Activated CD4-positive, alpha-beta T cell treated with anti-CD3 and anti-CD28 coated beads, Interleukin-2, amount 50 U/mL, for 1 hour (primary cell): ENCODE measurements at places on chromosomes 5 and 9.

- DNase-seq = no peak
These were observed 44.7 kb downstream of the GOLM1 start for GRCh38 chr9:86054695-86055094.

DNA sequence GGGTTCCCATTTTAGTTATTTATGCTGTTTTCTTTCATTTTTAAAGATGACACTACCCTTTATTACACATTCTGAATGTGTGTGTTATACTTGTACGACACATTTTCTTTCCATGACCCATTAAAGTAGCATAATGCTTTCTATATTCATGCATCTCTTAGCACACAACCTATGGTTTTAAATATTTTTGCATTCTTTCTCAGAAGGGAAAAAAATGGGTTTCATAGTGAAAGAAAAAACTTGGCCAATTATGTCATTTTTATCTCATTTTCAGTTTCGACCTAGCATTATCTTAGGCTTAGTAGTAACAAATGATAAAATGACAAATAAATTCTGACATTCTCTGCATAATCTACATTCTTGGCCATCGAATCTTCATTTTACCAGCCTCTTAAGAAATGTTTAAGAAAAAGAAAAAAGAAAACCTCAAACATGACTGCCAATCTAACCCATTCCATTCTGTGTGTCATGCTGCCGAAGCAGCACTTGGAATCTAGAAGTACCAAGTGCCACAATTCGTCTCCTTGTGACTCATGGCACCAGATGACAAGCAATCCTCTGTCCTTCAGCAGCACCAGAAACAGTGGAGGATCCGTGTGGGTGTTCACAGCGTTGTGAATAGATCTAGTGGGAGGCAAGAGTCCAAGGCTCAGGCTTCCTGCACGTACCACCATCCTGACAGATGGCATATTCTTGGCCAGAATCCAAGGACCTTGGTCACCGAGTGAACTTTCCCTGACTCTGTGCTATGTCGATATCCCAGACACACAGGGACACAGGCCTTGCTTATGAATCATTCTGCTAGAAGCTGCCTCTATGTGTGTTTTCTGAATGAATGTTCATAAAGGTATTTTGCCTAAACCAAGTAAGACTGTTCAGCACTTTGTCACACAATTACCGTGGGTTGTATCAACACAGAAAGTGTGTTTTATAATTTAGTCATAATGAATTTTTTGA, 502.7 kb downstream of the NR2F1-AS1 start:
- DNase-seq = no peak

- DNase-seq = no peak
These were observed 131.0 kb upstream of the SPRY4 start for GRCh38 chr5:142455856-142456255.

DNA sequence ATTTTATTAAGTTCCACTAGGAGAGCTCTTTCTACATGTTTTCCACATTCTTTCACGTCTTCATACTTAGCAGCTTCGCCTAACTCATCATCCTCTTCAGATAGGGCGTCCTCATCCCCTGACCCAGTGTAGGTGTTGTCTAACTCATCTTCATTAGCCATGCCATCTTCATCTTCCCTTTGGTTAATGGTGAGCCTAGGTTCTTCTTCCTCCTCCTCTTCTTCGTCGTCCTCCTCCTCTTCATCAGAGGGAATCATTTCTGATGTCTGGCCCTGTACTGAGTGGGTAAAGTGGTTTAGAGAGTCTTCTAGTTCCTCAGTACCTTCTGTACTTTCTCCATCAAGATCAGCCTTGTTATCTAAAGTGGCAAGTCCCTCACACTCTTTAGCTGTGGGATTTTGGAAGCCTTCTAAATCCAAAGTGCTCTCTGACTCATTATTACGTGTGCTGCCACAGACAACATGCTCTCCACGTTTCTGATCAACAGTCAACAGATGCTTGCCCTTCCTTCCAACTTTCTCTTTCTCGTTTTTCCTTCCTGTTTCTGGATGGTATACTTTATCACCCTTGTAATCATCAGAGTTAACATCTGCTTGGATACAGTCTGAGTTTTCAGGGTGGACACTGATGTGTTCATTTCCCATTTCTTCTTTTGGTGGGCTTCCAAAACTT, 31.1 kb downstream of the TUT7 start:
- no peak for DNase-seq

DNA sequence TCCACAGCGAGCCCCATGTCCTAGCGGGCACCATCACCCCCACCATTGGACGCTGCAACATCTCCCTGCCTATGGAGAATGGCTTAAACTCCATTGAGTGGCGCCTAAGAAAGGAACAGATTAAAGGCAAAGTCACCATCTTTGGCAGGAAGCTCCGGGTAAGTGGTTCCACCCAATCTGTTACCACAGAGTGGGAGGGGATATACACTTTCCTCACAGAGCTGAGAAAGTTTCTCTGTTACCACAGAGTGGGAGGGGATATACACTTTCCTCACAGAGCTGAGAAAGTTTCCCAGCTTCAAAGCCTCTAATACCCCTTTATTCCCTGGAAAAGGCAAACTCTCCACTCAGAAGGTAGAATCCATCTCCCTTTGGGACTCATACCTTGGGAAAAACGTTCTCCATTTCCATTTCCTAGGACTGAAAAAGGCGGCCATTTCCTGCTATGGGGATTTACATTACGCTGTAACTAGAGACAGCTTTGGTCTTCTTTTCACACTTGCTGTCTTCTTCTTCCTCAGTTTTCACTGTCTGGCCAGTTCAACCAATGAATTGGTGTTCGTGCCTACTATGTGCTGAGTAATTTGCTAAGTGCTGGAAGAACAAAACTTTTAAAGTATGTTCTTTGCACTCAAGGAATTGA, 63.4 kb upstream of the WWC1 start:
- DNase-seq = no peak

DNA sequence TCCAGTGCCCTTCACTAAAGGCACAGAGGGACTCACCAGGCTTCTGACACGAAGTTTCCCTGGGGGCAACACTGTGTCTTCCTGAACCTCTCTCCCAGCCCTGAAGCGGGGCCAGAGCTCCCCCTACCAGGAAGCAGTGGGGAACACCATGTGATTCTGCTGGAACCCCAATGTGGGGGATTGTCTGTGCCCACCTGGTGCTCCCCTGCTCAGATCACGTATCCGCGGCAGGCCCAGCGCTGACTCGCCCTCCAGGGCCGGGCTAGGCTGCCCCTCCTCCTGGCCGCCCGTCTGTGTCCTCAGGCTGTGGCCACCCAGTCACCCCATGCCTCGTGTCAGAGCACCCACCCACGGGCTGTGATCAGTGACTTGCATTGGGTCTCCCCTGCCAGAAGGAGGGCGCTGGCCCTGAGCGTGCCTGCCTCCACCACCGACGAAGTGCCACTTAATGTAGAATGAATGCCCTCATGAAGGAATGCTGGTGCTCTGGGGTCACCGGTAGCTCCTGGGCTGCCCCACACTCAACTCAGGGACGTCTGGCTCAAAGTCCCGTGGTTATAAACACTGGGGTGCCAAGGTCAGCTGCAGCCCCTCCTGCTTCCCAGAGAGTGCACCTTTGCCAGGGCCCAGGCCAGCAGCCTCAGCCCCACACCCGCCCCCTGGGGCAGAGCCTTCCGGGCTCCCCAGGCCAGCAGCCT, 22.1 kb downstream of the SARDH start:
- DNase-seq = peak; percentile 46

DNA sequence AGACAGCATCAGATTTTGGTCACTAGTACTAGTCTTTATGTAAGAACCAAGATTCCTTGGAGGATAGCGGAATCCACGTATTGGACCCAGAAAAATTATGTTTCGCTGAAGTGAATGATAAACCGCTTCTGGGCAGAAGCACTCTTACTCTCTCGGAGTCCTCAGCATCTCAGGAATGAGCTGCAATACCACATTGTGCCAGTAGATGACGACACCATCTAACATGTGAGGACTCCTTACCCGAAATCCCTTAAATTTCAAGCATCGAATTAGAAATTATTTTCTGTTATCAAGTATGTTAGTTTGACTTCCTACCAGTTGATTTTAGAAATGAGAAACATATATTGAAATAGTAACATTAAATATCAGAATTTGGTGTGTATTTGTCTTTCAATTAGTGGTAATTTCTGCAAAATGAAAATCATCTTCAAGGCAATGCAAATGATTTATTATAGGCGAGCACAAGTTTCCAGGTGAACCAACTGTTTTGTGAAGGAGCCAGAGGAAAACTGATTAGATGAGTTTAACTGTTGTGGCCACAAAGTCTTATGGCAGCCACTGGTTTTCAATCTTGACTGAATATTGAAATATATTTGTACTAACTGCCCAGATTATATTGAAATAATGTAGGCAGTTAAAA, 66.0 kb upstream of the CAMK4 start:
- DNase-seq = peak; percentile 83

- DNase-seq = no peak
These were observed 39.6 kb upstream of the CEP78 start for GRCh38 chr9:78196258-78196657.

DNA sequence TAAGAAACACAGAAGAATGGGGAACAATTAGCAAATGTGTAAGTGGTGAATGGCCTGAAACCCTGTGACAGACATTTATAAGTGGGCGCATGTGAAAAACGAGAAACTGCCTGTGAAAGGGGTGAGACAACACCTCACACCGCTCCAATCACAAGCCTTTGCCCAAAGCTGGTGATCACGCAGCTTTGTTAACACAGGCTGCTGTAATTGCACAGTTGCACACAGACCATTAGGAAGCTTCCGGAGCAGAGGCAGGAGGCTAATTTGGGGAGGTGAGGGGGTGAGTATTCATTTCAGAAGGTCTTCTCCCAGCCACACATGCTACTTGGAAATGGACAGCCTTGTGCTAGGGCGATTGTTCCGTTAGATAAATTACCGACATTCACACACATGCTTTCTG, 294.0 kb downstream of the MED10 start:
- DNase-seq = no peak

DNA sequence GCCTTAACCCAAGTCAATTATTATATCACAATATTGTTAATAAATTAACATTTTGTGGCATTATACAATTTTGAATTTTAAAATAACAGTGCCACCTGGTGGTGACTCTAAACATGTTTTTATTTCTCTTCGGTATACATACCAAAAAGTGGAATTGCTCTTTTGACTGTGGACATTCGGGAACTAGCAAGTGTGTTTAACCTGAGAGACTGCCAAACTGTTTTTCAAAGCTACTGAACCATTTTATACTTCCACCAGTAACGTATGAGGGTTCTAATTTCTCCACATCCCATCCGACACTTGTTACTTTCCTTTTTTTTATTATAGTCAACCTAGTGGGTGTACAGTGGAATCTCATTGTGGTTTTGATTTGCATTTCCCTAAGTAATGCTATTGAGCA, 18.3 kb upstream of the HSDL2 start:
- DNase-seq = no peak

GRCh38 chr9:110928599-110928998, 109.7 kb downstream of the LPAR1 start:
- no peak for DNase-seq

- DNase-seq = no peak
These were observed 93.8 kb downstream of the VPS13A start for GRCh38 chr9:77271023-77271690.

GRCh38 chr9:76181020-76181641, 213.1 kb downstream of the RFK start:
- no peak for DNase-seq

DNA sequence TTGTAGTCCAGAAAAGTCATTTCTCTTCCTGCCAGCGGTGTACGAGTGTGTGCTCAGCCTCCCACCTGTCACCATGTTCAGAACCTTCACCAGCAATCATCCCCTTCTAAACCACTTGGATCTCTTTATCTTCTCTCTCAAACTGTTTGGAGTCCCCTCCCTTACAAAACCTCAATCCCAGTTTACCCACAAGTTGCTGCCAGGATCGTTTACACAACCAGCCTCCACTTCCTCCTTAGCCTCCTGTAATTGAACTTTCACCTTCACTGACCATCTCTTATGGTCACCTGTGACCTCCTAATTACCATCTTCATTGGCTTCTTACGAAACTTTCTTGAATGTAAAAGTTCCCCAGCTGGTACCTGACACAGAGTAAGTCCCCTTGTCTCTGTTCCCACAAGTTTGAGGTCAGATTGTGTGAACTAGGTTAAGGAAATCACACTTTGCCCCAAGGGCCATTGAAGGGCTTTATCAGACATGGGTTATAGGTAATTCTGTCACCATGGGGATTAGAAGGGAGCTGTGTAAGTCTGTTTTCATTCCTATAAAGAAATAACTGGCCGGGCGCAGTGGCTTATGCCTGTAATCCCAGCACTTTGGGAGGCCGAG, 20.0 kb downstream of the RNF44 start:
- DNase-seq = no peak

GRCh38 chr5:71924980-71925379, 182.3 kb upstream of the MAP1B start:
- DNase-seq = no peak

DNA sequence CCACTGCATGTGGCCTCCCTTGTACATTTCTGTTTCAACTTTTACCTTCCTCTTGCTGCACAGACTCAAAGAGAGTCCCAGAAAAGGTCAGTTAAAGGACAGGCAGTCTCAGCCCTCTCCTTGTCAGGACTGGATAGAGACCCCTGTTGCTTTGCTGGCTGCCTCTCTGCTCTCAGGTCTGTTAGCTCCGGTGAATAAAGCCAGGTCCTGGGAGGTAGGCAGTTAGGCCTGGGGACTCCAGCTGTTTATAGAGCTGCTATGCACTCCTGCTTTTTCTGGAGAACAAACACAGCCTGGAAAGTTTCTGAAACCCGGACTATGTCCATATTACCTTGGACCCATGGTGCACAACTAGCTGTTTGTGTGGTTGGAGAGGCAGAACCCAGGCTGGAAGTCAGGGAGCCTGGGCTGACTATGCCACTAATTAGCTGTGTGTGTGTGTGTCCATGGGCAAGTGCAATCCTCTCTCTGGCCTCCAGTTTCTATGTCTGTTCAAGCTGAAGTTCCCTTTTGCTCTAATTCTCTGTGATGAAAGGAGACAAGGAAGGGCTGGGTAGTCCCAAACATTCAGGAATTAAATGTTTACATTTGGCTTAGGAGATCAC, 42.9 kb downstream of the GLRA1 start:
- DNase-seq = no peak

GRCh38 chr9:99851500-99851822, 29.8 kb downstream of the NR4A3 start:
- no peak for DNase-seq

DNA sequence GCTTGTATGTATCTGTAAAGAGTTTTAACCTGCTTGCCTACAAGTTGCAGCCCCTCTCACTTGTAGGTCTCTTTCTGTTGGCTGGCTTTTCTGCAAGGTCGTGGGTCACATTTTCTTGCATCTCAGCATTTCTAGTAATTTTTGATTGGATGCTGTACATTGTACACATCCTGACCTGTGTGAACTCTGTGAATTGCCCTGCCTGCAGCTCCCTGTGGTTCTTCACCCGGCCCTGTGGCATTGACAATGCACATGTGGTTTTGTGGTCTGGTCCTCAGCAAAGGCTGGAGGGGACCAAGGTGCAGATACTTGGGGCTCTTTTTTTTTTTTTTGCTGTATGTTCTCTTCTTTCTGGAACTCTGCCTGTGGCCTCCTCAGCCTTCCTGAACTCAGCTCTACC, 53.6 kb downstream of the WNK2 start:
- no peak for DNase-seq

GRCh38 chr5:56270058-56270457, 36.9 kb upstream of the ANKRD55 start:
- DNase-seq = no peak
